ENCODE measurements at places on chromosomes 3 and 15.

GRCh38 chr3:110902453-110903085, 169.0 kb upstream of the NECTIN3 start:
- DNase-seq = no peak

DNA sequence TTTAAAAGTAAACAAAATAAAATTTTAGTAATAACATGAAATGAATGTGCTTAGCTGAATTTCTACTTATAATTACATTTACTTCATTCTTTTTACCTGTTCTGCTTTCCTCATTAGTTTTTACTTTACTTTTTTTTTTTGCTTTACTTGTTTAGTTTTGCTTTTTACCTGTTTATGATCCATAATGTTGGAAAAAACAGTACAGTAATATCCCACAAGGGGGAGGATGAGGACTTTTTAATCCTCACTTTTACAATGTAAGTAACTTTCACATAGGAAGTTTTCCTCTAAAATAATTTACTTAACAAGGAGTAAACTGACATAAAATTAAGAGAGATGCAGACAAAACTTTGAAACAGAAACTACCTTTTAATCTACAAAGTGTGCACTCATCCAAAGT, 268.7 kb downstream of the TBC1D5 start:
- no peak for DNase-seq

GRCh38 chr15:28889346-28889745, 3.6 kb downstream of the APBA2 start:
- no peak for DNase-seq

GRCh38 chr3:117846238-117846637, 1136.7 kb downstream of the TUSC7 start:
- DNase-seq = no peak

GRCh38 chr3:170003881-170004356, 33.9 kb upstream of the GPR160 start:
- DNase-seq = no peak
